ENCODE measurements at places on chromosomes 1 and 21.
A peak's percentile ranks its signal among the peaks of the same experiment; 100 is the strongest.

- peak; percentile 32 for DNase-seq
These were observed 176.9 kb upstream of the LMO4 start for GRCh38 chr1:87151500-87152421.

GRCh38 chr1:48679859-48680258 is 96.8 kb downstream of the BEND5 start:
- DNase-seq = no peak

GRCh38 chr1:101945884-101946283 is 50.8 kb downstream of the OLFM3 start:
- no peak for DNase-seq

- peak; percentile 71 for DNase-seq
These were observed 7.7 kb downstream of the VSIG8 start for GRCh38 chr1:159854693-159855192.

- no peak for DNase-seq
These were observed 1082.4 kb upstream of the B3GALT2 start for GRCh38 chr1:194268839-194269238.
